Cortex of kidney (tissue), 1 donor: ENCODE measurements at places on chromosomes 5 and 9.

DNA sequence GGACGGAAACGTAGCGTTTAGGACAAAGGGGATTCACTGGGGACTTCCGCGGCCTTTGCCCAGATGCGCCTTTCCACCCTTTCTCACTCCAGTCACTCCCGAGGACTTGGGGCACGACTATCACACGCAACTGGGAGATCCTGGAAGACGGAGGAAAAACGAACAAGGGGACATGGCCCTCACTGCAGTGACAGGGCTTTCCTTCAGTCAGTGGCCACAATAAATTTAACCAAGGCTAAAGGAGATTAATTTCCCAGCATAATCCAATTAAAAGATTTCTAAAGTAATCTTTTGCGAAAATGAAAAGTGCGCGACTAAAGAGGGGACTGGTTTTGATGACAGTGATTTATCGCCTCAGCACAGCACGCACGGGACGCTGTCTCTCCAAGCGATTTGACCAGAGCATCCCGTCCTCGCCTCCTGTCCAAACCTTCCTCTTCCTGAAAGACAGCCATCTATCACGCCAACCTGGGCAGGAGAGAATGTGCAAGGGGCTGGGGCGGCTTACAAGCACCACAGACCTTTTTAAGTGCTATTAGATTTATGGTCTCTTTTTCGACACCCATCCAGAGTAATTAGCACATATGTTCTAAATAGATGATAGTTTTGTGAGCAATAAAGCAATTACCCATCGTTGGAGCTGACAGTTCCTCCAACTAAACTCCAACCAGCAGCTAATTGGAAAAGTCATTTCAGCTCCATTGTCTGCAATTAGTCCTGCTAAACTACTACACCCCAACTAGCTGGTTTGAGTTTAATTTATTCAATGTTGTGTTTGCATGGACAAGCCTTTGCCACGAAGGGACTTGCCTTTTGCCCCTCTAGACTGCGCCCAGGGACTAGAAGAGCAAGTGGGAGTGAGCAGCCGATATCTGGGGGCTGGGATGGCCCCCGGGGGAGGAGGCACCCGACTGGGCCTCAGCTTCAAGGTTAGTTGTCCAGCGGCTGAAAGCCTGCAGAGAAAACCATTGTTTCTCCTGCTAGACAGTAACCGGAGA lies 7.4 kb downstream of the NR2F1-AS1 start:
- DNase-seq: no peak

DNA sequence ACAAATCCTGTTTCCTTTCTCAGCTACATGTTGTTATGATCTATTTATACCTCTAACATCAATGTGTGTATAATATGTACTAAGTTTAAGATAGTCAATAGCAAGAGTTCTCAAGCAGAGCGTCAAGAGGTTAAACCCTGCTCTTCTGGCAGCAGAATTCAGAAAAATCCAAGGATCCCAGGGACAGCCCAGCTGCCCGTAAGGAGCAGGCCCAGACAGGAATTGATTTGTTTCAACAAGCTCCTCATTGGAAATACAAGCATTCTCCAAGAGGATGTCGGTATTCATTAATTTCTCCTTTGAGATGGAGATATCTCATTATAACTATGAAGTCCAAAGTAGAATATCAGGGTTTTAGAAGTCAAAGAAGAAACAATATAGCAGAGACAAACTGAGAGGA lies 14.9 kb downstream of the EFNA5 start:
- DNase-seq: no peak

- DNase-seq: no peak
Observed at GRCh38 chr9:22010866-22011625, 1.9 kb upstream of the CDKN2B start.

DNA sequence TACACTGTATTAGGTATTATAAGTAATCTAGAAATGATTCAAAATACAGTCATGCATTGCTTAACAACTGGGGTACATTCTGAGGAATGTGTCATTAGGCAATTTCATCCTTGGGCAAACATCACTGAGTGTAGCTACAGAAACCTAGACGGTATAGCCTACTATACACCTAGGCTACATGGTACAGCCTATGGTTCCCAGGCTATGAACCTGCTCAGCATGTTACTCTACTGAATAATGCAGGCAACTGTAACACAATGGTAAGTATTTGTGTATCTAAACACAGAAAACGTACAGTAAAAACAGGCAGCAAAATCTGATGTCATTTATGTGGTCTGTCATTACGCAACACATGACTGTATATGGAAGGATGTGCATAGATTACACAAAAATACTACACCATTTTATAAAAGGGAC lies 96.8 kb downstream of the RAPGEF6 start:
- DNase-seq: no peak

GRCh38 chr5:14123974-14124482 lies 19.1 kb upstream of the TRIO start:
- DNase-seq: no peak

- no peak for DNase-seq
Observed at GRCh38 chr5:66864240-66864884, 268.2 kb downstream of the MAST4 start.

DNA sequence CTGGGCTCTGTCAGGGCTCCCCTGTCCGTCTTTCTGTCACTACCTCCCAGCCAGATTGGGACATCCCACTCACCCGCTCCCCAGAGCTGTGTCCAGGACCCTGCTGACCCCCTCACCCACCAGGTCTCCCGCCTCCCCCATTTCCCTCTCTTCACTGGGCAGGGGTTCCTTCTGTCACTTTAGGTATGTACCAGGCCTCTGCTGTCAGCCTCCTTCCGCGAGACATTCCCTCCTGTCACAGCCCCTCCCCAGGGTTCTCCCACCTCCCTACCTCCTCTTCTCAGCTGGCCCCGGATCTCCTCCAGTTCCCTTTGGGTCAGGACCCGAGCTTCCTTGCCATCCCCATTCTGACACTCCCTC lies 488 bp downstream of the POLR1E start:
- DNase-seq: no peak

DNA sequence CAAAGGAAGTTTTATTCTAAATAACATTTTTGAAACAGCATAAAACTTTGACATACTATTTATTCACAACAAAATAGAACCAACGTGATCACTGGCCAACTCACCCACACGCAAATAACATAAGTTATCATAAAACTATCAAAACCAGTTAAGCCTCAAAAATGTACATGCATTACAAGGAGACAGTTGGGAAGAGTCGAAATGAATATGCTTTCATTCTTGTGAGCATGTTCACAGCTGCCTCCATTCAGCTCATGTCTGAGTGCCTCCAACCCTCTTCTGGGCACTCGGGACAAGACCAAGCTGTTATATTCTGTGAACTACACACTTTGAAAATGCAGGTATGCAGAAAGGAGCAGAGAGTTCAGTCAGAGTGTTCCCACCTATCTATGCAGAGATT lies 284.9 kb downstream of the BNC2 start:
- DNase-seq: no peak

DNA sequence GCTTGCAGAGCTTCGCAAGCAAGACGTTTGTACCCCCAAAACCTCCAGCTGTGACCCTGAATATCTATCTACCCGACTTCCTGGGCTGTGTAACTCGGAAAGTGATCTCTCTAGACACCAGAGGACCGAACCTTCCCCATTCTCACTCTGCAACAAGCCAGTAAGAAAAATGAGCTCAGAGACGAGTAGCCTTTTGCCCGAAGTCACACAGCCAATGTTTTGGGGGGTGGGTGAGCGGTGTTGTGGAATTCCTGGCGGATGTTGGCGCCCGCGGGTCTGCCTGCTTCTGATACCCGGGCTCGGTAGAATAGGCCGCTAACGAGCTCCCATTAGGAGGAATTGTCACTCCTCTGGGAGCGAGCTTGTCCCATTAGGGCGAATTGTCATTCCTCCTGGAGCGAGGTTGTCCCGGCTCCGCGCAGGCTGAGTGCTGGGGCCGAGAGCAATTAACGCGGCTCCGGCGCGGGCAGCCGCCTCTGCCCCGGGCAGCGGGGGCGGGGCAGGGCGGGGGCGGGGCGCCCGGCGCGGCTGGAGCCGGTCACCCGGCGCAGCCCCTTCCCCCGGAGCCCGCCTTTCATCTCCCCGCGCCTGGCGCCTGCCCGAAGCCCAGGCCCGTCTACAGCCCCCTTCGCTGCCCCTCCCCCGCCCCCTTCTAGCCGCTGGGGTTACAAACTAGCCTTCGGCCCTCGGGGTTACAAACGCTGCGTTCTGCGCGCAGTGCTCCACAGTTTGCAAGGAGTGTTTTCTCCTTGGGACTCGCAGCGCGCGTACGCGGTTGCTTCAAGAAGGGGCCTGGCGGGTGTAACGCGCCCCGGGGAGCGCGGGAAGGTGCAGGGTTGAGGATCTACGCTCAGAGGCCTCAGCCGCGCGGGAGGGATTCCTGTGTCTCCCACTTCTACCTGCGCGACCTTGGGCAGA lies 3.5 kb upstream of the MSX2 start:
- no peak for DNase-seq

DNA sequence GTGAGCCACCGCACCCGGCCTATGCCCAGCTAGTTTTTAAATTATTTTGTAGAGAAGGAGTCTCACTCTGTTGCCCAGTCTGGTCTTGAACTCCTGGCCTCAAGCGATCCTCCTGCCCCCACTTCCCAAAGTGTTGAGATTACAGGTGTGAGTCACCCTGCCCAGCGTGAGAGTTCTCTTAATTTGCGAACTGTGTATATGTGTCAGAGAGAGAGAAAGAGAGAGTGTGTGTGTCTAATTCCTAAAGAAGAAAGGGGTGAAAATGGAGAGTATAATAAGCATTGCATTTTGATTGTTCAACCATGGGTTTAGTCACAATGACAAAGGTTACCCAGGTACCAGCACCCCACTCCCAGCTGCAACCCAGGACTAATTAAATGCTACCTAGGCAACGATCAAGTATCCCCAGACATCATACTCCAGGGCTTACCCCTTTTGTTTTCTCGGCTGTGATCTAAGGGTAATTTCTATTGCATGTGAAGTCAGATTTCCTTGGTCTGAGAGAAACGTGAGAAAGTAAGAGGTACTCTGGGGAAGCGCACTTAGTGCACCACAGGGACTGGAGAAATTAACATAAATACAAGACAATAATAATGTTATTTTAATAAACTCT lies 16.6 kb downstream of the MAP1B start:
- DNase-seq: no peak

GRCh38 chr9:91659529-91660495 lies 236.2 kb upstream of the NFIL3 start:
- no peak for DNase-seq

DNA sequence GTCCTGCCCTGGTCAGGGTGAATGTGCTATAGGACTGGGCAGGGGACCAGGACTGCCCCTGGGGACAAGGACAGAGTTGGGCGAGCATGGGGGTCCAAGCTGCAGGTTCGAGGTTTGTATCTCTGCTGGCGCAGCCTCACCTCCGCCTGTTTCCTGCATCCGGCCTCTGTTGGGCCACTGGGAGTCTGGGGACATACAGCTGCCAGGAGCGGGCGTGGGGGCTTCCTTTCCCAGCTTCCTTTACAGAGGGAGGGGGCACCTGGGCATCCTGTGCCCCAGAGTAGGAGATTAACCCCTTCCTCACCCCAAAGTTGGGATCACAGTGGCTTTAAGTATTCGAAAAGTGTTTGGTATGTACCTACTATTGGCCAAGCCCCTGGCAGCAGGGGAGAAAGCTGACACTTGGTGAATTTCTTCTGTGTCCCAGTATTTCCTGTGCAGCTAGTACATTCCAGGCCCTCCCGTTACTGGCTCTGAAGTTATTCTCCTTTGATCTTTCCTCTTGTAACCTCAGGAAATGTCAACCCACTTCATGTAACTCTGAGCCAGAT lies 19.0 kb downstream of the OLFML2A start:
- DNase-seq: no peak

DNA sequence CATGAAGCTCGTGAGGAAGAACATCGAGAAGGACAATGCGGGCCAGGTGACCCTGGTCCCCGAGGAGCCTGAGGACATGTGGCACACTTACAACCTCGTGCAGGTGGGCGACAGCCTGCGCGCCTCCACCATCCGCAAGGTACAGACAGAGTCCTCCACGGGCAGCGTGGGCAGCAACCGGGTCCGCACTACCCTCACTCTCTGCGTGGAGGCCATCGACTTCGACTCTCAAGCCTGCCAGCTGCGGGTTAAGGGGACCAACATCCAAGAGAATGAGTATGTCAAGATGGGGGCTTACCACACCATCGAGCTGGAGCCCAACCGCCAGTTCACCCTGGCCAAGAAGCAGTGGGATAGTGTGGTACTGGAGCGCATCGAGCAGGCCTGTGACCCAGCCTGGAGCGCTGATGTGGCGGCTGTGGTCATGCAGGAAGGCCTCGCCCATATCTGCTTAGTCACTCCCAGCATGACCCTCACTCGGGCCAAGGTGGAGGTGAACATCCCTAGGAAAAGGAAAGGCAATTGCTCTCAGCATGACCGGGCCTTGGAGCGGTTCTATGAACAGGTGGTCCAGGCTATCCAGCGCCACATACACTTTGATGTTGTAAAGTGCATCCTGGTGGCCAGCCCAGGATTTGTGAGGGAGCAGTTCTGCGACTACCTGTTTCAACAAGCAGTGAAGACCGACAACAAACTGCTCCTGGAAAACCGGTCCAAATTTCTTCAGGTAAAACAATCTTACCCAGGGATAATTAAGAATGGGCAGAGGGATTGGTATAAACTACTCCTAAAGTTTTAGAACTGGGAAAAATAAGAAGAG lies 12.9 kb downstream of the ITGA1 start:
- peak; percentile 28 for DNase-seq
